ENCODE measurements at places on chromosomes 5 and 9. TPM values are rescaled to one million over a fixed set of nuclear protein-coding genes. Genes with fewer than 3 reads are reported as not detected.

Gene SLC6A7
- not detected for total RNA-seq

- no peak for ATAC-seq
Observed at GRCh38 chr9:133429214-133429613, 7.0 kb downstream of the ADAMTS13 start.

- ATAC-seq = no peak
Observed at GRCh38 chr9:8329561-8330283, 530.1 kb upstream of the DMAC1 start.

Gene CYLC2
- total RNA-seq = not detected

Gene TNFSF8
- 1.9 TPM for total RNA-seq

DNA sequence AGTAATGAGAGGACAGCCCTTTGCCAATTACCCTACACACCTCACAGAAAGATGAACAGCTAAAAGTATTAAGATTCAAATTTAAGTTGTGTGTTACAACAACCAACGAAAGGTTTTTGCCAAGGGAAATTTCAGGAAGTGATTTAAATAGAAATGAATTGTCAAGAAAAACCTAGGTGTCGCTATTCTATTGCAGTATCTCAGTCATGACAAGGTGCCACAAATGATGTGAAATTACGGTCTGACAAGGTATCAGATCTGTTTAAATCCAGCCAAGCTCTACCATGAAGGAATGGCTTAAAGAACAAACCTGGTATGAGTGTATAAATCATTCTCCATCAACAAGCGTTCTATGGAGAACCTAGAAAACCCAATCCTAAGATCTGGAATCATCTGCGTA, 189.7 kb downstream of the ATPSCKMT start:
- ATAC-seq = no peak

DNA sequence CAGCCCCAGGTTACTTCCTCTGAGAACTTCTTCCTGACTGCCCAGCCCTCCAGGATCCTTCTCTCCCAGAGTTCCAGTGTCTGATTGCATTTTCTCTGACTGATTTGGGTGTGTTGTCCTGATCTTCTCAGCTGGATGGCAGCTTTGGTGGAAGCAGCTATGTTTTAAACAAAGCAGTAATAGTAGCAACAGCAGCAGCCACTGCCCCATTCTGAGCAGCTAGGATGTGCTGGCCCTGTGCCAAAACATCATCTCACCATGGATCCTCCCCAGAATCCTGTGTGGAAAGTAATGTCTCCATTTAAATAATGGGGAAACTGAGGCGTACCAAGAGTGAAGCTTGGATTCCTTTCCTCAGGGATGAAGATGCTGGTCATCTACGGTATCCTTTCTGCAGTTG, 46.4 kb upstream of the PSD2 start:
- no peak for ATAC-seq

Gene ANKRD55
- not detected for total RNA-seq

DNA sequence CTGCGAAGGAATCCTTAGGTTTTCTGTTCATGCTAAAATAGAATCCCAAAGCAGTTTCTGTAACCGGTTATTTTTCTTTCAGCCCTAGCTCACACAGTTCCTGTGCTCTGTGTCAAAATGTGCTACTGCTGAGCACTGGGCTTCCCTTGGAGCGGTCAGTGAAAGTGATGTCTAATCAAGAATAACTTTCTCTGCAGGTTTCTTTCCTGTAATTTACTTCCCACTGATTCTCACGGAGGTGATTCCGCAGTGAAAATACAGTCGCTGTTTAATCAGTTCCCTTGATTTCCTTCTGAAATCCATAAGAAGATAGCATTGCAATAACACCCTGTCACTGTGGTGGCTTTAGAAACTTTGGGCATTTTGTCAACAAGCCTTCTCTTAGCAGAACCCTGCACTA, 112.0 kb upstream of the ISL1 start:
- ATAC-seq = no peak

Gene DPP7
- total RNA-seq = 74.5 TPM

GRCh38 chr5:41770799-41771198, 99.4 kb downstream of the OXCT1 start:
- ATAC-seq = no peak

Gene HRCT1
- total RNA-seq = 4.0 TPM

Gene RANBP17
- 7.7 TPM for total RNA-seq
